ENCODE measurements at places on chromosomes 3 and 15.

DNA sequence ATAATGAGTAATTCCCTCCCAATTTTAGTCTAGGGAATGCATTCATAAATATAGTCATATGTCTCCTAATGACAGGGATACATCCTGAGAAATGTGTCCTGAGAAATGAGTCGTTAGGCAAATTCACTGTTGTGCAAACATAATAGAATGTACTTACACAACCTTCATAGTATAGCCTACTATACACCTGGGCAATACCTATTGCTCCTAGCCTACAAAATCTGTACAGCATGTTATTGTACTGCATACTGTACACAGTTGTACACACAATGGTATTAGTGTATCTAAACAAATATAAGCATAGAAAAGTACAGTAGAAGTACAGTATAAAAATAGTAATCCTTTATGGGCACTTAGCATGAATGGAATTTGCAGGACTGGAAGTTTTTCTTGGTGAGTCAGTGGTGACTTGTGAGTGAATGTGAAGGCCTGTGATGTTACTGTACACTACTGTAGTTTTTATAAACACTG is 6.6 kb downstream of the DTWD1 start:
- H3K36me3 ChIP-seq: no peaks in the 10 kb centered on the region
- H3K4me3 ChIP-seq: no peak overlapping the region
- H3K27ac ChIP-seq: no peak overlapping the region
- DNase-seq: no peak
- no peaks in the 10 kb centered on the region for H3K27me3 ChIP-seq

- no peak for DNase-seq
- peaks cover 12% of the 10 kb centered on the region for H3K27me3 ChIP-seq
- no peak overlapping the region for H3K27ac ChIP-seq
- H3K4me1 ChIP-seq: no peaks in the 10 kb centered on the region
- no peaks in the 10 kb centered on the region for H3K36me3 ChIP-seq
Observed at GRCh38 chr3:184801241-184801785, 10.7 kb upstream of the VPS8 start.

DNA sequence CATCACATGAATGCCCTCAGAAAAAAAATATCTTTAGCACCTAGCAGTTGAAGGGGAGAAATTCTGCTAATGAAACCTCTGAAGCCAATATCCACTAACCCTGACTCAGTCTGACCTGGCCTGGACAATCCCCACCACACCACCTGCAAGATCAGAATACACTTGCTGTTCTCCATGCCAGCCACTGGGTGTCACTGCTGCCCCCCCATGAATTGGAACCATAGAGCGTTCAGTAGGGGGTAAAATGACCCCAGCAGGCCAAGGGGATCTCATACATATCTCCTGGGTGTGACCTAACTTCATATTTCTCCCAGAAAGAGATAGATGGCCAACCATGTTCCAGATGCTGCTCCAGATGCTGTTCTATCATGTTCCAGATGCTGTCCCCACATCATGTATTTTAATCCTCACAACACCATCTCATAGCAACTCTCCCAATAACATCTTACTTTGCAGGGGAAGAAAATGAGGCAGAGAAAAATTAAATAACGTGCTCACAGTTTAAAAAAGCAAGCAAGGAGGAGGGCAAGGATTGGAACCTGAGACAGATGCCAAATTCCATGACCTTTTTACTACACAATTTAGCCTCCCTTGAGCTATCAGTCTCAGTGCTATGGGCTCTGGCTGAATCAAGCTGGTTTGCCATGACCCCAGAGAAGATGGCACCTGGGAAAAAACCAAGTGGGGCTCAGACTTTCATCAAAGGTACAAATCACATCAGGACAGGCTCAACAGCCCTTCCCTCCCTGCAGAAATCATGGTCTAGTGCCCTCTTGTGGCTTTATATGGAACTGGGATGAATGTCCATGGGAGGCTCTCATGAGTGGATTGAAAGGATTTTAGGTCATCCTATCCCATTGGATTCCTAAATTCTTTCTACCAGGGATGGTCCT is 12.4 kb downstream of the NTRK3 start:
- no peaks in the 10 kb centered on the region for H3K36me3 ChIP-seq
- peak; percentile 20 for DNase-seq
- H3K27me3 ChIP-seq: peaks cover 4% of the 10 kb centered on the region
- H3K27ac ChIP-seq: no peak overlapping the region

DNA sequence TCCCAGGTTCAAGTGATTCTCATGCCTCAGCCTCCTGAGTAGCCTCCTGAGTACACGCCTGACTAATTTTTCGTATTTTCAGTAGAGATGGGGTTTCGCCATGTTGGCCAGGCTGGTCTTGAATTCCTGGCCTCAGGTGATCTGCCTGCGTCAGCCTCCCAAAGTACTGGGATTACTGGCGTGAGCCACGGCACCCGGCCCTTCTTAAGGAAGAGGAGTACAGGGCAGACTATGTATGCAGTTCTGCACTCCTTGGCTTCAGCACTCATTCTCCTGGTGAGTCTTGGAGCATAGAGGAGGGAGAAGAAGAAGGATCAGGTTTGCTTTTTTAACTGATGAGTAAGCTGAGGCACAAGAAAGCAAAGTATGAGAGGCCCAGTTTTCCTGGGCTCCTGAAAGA is 99.8 kb upstream of the HACD2 start:
- no peak for DNase-seq
- H3K4me1 ChIP-seq: no peaks in the 10 kb centered on the region
- no peak overlapping the region for H3K4me3 ChIP-seq
- no peaks in the 10 kb centered on the region for H3K36me3 ChIP-seq

GRCh38 chr3:43964640-43965039 is 273.9 kb downstream of the ABHD5 start:
- no peaks in the 10 kb centered on the region for H3K4me1 ChIP-seq
- H3K27me3 ChIP-seq: no peaks in the 10 kb centered on the region
- no peak overlapping the region for H3K27ac ChIP-seq
- no peak for DNase-seq

DNA sequence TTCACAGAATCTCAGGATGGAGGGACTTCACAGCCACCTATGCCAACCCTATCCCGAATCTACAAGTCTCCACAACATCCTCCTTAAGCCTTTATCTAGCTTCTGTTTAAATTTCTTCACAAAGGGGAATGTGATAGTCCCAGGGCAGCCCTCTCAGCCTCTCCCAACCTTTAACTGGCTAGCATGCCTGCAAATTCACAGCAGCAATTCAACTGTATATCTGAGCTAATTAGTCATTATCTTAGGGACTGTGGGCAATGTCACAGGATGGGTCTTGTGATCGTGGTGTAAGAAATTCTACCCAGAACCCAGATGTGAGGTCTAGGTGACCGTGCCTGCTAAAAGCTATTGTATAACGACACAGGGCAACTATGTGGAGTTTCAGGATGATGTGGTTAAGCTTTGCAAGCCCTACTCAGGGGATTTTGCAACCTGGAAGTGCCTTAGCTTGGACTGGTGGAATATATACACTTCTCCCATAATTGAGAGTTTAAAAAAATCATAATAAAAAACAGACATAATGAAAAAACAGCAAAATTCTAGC is 65.5 kb upstream of the FBN1 start:
- H3K36me3 ChIP-seq: no peaks in the 10 kb centered on the region
- DNase-seq: no peak
- no peaks in the 10 kb centered on the region for H3K4me1 ChIP-seq
- H3K27ac ChIP-seq: no peak overlapping the region
- H3K4me3 ChIP-seq: no peak overlapping the region

- DNase-seq: no peak
- H3K4me3 ChIP-seq: no peak overlapping the region
- peaks cover 9% of the 10 kb centered on the region for H3K4me1 ChIP-seq
- no peaks in the 10 kb centered on the region for H3K27me3 ChIP-seq
Observed at GRCh38 chr3:118001380-118001779, 1033.3 kb downstream of the IGSF11 start.

DNA sequence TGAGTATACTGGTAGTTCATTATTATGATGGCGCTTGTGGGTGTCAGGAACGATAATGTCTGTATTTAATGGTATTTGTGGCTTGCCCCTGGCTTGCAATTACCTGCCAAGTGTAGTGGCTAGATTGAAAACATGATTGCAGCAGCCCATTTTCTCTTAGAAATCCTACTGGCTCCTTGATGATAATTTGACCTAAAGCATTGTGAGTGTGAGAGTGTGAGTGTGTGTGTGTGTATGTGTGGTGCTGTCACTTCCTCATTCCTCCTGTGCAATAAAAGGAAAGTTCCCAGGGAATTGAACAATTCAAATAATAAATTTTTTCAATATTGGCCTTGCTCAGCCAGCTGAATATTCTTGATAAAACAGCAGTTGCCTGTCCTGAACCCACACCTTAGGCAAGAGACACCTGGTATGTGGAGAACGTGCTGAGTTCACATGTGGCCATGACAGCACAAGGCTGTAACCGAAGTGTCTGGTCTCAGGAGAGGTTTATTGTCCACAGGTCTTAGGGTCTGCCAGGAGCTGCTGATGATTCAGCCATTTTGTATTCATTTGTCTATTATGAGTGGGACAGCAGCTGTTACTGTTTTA is 193.3 kb downstream of the CD47 start:
- H3K27ac ChIP-seq: no peak overlapping the region
- no peak overlapping the region for H3K4me3 ChIP-seq
- no peak for DNase-seq

DNA sequence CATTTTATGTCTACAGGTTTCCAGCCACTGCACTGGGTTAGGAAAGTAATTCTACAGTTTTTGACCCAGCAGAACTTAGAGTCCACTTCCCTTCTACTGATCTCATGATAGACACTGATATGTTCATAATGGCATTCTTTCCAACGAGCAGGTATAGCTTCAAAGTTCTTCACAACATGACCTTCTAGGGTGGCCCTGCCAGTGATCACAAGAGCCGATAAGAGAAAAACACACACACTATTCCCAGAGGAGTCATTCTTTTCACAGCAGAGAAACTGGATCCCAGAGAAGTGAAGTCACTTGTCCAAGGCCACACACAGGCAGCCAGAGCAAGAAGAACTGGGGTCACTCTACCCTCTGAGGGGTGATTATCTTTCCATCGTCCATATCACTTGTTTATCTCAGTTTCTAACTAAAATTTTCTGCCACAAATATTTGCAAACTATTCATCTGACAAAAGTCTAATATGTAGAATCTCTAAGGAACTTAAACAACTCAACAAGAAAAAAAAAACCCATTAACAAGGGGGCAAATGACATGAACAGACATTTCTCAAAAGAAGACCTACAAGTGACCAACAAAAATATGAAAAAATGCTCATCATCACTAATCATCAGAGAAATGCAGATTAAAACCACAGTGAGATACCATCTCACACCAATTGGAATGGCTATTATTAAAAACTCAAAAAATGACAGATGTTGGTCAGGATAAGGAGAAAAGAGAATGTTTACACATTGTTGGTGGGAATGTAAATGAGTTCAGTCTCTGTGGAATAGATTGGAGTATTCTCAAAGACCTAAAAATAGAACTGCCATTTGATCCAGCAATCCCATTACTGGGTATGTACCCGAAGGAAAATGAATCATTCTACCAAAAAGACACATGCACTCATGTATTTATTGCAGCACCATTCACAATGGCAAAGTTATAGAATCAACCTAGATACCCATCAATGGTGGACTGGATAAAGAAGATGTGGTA is 31.5 kb downstream of the SPTSSB start:
- H3K4me3 ChIP-seq: no peak overlapping the region
- H3K4me1 ChIP-seq: no peaks in the 10 kb centered on the region

GRCh38 chr3:32825601-32826375 is 8.0 kb downstream of the TRIM71 start:
- H3K4me3 ChIP-seq: no peak overlapping the region
- H3K27ac ChIP-seq: no peak overlapping the region
- no peaks in the 10 kb centered on the region for H3K36me3 ChIP-seq

- H3K27ac ChIP-seq: no peak overlapping the region
- H3K4me1 ChIP-seq: no peaks in the 10 kb centered on the region
- no peaks in the 10 kb centered on the region for H3K36me3 ChIP-seq
- no peak overlapping the region for H3K4me3 ChIP-seq
Observed at GRCh38 chr15:42385206-42385979, 26.1 kb downstream of the CAPN3 start.
